ENCODE measurements at places on chromosomes 6 and 20.

- H3K36me3 ChIP-seq: no peaks in the 10 kb centered on the region
- H3K4me3 ChIP-seq: no peak overlapping the region
- no peak for DNase-seq
- H3K4me1 ChIP-seq: no peaks in the 10 kb centered on the region
Measured at GRCh38 chr6:122184401-122184827, 215.0 kb upstream of the HSF2 start.

- H3K4me1 ChIP-seq: peaks cover 58% of the 10 kb centered on the region
- peak overlapping the region; percentile 99 for H3K4me3 ChIP-seq
- no peaks in the 10 kb centered on the region for H3K27me3 ChIP-seq
- H3K27ac ChIP-seq: peak overlapping the region; percentile 99
- H3K36me3 ChIP-seq: no peaks in the 10 kb centered on the region
Measured at GRCh38 chr6:75603106-75603420, 1.4 kb downstream of the SENP6 start.

DNA sequence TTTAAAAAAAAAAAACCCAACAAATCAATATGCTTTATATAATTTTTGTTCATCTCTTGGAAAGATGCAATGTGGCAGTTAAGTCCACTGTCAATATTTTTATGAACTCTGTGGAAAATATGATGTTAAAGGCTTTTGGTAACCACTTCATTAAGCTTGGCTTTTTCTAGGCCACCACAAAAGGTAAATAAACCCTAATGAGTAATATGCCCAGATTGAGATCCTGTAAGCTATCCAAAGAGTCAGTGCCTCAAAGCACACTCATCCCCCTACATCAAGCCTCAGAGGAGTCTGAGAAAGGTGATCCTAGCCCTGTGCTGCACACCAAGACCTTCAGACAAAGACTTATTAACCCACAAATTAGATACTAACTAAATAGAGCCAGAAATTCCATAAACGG is 121.1 kb downstream of the CDC5L start:
- no peak for DNase-seq
- H3K4me3 ChIP-seq: no peak overlapping the region
- no peaks in the 10 kb centered on the region for H3K4me1 ChIP-seq
- H3K27me3 ChIP-seq: peaks cover 5% of the 10 kb centered on the region
- H3K36me3 ChIP-seq: peaks cover 2% of the 10 kb centered on the region

- H3K4me1 ChIP-seq: peaks cover 37% of the 10 kb centered on the region
- no peak overlapping the region for H3K27ac ChIP-seq
- no peaks in the 10 kb centered on the region for H3K27me3 ChIP-seq
- H3K36me3 ChIP-seq: peaks cover 8% of the 10 kb centered on the region
Measured at GRCh38 chr6:166330612-166331011, 11.7 kb downstream of the SFT2D1 start.

DNA sequence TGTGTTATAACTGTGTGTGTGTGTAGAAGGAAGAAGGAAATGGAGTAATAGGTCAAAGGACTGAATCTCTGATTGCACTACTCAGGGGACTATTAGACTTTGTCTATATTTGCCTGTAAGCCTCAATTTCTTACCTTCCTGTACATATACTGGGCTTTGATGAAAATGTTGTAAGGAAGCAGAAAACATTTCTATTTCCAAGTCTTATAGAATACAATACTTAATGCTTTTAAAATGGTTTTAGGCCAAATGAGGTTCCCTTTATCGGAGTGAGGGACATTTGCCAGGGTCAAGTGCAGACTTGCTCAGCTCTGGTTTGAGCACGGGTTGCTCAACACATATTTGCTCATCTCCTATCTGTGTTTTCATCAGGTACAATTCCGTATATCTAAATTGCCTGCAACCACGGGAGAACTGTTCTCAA is 28.3 kb downstream of the MEP1A start:
- no peak overlapping the region for H3K4me3 ChIP-seq
- no peaks in the 10 kb centered on the region for H3K4me1 ChIP-seq
- DNase-seq: no peak
- peaks cover 36% of the 10 kb centered on the region for H3K27me3 ChIP-seq

DNA sequence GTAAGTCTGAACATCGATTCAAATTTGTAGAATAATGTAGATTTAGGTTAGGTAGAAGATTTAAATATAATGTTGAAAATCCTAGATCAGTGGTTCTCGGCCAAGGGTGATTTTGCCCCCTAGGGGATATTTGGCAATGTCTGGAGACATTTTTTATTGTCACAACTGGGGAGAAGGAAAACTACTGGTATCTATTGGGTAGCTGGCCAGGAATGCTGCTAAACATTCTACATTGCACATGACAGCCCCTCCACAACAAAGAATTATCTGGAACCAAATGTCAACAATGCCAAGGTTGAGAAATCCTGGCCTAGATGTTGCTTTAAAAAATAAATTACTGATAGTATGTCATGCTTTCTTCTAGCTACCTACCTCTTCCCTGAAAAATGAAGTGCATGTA is 76.1 kb downstream of the HIVEP2 start:
- no peaks in the 10 kb centered on the region for H3K36me3 ChIP-seq
- H3K27me3 ChIP-seq: no peaks in the 10 kb centered on the region
- H3K27ac ChIP-seq: peak overlapping the region; percentile 99
- H3K4me1 ChIP-seq: peaks cover 67% of the 10 kb centered on the region
- DNase-seq: no peak

- H3K4me3 ChIP-seq: no peak overlapping the region
- no peak overlapping the region for H3K27ac ChIP-seq
- H3K4me1 ChIP-seq: no peaks in the 10 kb centered on the region
- no peaks in the 10 kb centered on the region for H3K36me3 ChIP-seq
- H3K27me3 ChIP-seq: no peaks in the 10 kb centered on the region
Measured at GRCh38 chr6:82030301-82030700, 217.2 kb downstream of the IBTK start.

DNA sequence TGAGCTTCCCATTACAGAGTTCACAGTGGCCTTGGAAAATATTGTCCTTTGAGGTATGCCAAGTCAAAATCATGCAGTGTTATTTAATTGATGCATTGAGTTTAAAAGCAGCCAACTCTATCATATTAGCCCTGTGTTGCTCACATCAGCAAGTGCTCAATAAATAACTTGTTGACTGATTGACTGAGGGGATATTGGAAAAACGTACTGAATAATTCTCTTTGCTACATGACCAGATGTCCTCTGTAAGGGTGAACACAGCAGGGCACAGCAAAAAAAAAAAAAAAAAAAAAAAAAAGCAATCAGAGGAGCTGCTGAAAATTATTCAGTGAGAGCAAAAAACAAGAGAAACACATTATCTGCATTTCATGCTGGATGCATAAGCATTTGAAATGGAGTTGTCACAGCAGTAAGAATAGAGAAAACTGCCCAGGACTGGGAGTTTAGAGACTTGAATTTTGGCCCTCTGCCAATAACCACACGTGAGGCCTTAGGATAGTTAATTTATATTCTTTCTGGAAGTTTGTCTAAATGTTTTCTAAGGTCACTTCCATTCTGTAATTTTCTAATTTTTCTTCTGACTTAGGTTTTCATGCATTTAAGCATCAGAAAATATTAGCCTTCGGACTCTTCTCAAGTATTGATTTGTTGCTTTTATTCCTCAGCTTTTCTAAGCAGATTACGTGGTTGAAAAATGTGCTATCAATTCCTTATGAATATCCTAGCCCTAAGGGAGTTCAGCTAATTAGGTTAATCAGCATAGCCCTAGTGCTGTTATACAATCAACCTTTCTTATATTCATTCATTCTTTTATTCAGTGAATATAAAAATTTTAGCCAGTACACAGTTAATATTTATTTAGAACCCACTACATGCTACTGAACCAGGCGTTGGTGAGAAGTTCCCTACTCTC is 246.8 kb upstream of the STXBP5 start:
- DNase-seq: no peak
- H3K27ac ChIP-seq: no peak overlapping the region
- H3K4me1 ChIP-seq: no peaks in the 10 kb centered on the region
- no peaks in the 10 kb centered on the region for H3K27me3 ChIP-seq

GRCh38 chr6:44932651-44933091 is 395.5 kb upstream of the RUNX2 start:
- H3K4me3 ChIP-seq: peak overlapping the region; percentile 89
- no peaks in the 10 kb centered on the region for H3K27me3 ChIP-seq
- DNase-seq: peak; percentile 27
- H3K4me1 ChIP-seq: peaks cover 27% of the 10 kb centered on the region

DNA sequence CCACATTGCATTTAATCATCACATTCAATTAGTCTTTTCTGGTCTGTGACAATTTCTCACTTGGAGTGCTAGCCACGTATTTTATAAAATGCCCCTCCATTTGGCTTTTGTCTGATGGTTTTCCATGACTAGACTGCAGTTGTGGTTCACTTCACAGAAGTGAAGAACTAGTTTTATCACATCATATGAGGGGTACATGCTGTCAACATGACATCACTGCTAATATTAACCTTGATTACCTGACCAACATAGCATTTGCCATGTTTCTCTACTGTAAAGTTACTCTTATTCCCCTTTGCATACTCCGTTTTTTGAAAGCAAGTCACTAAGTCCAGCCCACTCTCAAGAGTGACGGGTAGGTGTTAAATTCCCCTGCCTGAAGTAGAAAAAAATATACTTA is 48.0 kb upstream of the COL10A1 start:
- H3K4me3 ChIP-seq: no peak overlapping the region
- H3K36me3 ChIP-seq: peaks cover 5% of the 10 kb centered on the region
- no peaks in the 10 kb centered on the region for H3K4me1 ChIP-seq
- no peaks in the 10 kb centered on the region for H3K27me3 ChIP-seq
- no peak overlapping the region for H3K27ac ChIP-seq
- no peak for DNase-seq

- no peak overlapping the region for H3K27ac ChIP-seq
- DNase-seq: no peak
- peaks cover 5% of the 10 kb centered on the region for H3K36me3 ChIP-seq
- peaks cover 53% of the 10 kb centered on the region for H3K27me3 ChIP-seq
- H3K4me3 ChIP-seq: no peak overlapping the region
- no peaks in the 10 kb centered on the region for H3K4me1 ChIP-seq
Measured at GRCh38 chr20:37687478-37687805, 6.4 kb upstream of the CTNNBL1 start.

DNA sequence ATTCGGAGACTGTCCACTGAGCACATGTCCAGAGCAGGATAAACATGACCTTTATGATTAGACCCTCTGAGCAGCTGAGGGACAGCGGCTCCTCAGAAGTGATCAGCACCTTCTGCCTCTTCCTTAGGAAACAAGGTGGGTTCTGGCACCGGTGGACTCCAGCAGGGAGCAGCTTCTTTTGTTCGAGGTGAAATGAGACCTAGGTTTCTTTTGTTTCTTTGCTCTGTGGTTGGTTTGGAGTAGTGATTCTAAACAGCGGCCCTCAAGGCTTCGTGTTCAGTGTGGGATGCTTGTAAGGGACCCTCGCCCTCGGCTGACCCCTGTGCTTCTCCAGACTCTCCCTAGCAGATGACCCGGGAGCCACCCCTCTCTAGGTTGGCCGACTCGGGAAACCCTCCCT is 14.6 kb upstream of the FRMD1 start:
- peaks cover 13% of the 10 kb centered on the region for H3K27me3 ChIP-seq
- no peak overlapping the region for H3K27ac ChIP-seq
